ENCODE measurements at places on chromosomes 12 and 14.

DNA sequence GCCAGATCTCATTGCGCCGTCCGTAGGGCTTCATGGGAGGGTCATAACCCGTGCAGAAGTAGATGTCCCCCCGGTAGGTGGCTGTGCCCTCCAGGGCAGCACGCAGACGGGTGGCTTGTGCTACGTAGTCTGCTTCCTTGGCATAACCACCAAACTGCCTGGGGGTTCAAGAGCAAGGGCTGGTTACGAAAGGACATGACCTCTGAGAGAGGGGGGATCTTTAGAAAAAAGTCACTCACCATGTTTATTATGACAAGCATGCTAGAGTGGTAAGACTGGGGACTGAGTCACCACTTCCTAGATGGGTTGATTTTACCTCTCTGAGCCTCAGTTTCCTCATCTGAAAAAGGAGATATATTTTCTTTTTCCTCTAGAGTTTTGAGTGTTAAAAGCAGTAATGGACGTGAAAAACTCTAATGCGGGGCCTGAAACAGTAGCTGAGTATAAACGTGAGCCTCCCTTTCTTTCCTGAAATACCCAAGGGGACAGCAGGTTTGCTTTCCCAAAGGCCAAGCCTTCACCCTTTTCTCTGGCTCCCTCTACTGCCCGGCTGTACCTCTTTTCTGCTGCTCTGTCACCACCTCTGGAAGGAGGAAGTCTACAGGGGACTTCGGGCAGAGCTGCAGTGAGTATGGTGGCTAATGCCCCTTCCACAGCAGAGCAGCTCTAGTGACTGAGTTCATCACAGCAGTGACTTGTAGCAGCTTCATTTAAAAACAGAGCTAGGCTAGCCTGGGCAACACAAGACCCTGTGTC lies 23.5 kb upstream of the GPRC5D start:
- peak; percentile 44 for DNase-seq

- peak; percentile 42 for DNase-seq
These were observed 151.0 kb upstream of the ARHGAP5 start for GRCh38 chr14:31926123-31926522.

GRCh38 chr14:32709027-32709426 lies 229.7 kb upstream of the NPAS3 start:
- DNase-seq, result no peak

GRCh38 chr12:26014085-26014484 lies 55.6 kb downstream of the RASSF8 start:
- DNase-seq, result no peak

GRCh38 chr12:29771786-29772185 lies 12.0 kb downstream of the TMTC1 start:
- no peak for DNase-seq

- DNase-seq, result no peak
These were observed 4.3 kb downstream of the INF2 start for GRCh38 chr14:104693482-104694431.

GRCh38 chr14:34359420-34360117 lies 102.5 kb downstream of the SPTSSA start:
- DNase-seq, result no peak

GRCh38 chr12:5213990-5214389 lies 170.3 kb downstream of the KCNA5 start:
- DNase-seq, result no peak

DNA sequence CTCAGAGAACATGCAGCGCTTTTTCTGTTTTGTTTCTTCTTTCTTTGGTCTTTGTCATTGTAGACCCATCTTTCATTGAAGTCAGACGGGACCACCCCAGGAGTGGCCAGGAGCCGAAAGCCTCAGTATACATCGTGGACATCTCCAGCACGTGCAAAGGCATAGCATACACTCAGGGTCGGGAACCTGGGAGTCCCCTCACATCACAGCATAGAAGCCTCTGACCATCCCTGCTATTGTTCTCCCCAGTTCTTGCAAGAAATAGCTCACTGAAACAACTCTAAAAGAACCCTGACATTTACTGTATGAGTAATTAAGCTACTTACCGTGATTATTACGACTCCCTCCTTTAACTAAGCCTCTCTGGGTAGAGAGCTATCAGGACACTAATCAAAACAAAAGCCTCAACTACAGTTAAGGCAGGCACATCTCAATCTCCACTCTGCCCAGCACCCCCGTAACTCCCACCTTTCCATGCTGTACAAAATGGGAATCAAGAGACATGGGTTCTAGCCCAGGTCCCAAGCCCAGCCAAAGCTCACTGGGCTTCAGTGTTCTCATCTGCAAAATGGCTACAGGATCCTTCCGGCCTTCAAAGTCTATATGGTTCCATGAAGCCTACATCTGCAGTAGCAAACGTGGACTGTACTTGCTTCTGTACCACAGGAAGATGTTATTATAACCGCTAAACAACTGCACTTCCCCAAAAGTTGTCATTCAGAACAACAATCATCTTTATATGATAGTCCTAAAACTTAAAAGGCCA lies 6.7 kb downstream of the CCDC88C start:
- DNase-seq, result no peak

- no peak for DNase-seq
These were observed 162.5 kb downstream of the DPF3 start for GRCh38 chr14:72731252-72732020.

- DNase-seq, result no peak
These were observed 858.1 kb downstream of the NRXN3 start for GRCh38 chr14:79028281-79028680.

GRCh38 chr12:68794653-68795251 lies 13.2 kb upstream of the MDM2 start:
- DNase-seq, result no peak

All from AML-193 (cell line).